Stimulated activated CD4-positive, alpha-beta T cell treated with anti-CD3 and anti-CD28 coated beads, Interleukin-4, amount 100 ng/mL, for 1 hour (primary cell): ENCODE measurements at places on chromosomes 3 and 15.

DNA sequence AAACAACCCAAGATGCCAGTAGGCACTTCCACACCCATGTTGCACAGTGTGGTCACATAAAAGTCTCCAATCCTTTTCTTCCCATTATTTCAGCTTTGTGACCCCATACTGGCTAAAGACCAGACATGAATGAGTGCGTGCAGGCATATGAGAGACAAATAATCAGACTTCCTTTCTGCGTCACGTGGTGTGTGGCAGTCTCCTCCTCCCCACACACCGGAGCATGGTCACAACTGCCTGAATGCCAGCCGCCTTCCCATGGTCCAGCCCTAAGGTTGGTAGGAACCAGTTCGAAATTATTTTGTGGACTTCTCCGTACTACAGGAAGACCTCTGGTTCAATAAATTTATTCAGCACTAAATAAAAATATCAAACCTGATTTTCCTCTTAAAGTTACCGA, 65.5 kb downstream of the VGLL4 start:
- no peak for DNase-seq

DNA sequence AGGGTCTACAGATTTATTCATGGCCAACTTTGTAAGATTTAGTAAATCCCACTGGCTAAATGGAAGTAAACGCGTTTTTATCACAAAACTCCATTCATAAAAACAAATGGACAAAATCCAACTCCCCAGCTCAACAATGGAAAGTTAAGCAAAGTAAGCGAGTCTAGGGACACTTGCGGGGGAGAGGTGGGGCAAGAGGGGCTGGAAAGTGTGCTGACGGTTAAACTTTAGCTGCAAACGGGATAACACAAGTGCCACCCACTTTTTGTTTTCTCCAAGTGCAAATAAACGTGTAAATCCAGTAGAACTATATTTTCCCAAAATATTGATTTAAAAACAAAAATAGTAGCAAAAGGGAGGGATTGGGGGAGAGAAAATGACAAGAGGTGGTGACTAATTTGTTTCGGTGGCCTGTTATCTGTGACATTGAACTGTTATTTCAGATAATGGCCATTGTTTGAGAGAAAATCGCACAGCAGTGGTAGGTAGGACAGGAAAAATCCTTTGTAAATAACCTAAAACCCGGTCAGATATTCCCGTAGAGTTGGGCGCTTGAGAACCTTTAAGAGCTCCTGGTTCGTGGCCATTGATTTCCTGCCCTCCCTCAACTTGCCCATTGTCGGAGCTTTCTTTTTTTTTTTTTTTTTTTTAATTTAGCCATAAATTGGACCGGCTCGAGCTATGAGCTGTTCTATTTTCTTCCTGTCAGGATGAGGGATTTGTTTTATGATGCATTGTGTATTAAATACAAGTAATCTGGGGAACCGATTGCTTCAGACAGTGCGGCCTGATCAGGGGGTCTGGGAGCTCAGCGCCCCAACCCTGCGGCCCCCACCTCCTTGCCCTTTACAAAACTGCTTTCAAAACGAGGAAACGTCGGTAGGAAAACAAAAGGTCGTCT, 514.8 kb downstream of the MECOM start:
- no peak for DNase-seq

DNA sequence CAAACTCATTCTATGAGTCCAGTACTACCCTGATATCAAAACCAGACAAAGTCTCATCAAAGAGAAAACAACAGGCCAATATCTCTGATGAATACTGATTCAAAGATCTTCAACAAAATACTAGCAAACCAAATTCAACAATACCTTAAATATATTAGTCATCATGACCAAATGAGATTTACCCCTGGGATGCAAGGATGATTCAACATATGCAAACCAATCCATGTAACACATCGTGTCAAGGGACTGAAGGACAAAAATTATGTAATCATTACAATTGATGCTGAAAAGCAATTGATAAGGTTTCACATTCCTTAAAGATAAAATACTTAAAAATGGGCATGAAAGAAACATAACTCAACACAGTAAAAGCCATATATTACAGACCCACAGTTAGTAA, 1476.9 kb downstream of the SI start:
- DNase-seq: no peak

- DNase-seq: no peak
Observed at GRCh38 chr3:141431411-141432378, 55.1 kb upstream of the RASA2 start.

DNA sequence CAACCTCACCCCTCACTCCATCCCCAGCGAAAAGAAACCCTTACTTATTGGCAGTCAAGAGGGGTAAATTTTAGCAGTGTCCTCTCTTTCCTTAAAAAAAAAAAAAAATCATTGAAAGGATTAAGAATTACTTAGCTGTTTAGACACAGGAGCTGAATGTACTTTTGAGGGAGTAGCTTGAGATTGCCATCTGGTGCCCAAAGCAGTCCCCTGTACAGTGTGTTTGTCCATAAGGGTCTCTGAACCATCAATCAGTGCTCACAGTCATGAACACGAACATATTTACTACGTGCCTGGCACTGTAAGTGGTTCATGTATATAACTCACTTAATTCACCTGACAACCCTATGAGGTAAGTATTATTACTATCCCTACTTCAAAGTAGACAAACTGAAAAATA, 463.5 kb downstream of the RAP2B start:
- no peak for DNase-seq

- DNase-seq: no peak
Observed at GRCh38 chr3:146746190-146746589, 141.0 kb upstream of the PLSCR5 start.
